Psoas muscle (tissue), 8 donors: ENCODE measurements at places on chromosomes 7 and 10. TPM values are rescaled to one million over a fixed set of nuclear protein-coding genes. Genes with fewer than 3 reads are reported as not detected.

DNA sequence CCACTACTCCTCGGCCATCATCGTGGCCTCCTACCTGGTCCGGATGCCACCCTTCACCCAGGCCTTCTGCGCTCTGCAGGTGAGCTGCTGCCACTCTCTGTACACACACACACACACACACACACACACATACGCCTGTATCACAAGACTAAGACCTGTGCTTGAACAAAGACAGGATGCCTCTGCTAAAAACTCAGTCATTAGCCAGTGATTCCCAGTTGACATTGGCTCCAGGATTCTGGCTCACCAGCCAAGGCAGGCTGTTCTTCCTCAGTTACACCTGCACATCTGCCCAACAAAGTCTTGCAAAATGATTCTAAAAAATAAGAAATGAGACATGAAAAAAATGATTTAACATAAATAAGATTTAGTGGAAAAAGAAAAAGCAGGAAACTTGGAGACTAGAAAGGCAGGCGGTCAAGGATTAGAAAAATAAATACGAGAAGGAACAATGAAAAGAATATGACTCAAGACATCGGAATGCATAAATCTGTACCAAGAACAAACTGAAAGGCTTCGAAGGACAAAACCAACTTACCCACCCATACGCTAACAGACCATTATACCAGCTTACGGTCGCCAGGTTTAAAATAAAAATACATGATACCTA lies 7.4 kb upstream of the LRRC18 start:
- DNase-seq, result no peak

- DNase-seq, result no peak
Observed at GRCh38 chr10:110179220-110179619, 28.2 kb upstream of the MXI1 start.

DNA sequence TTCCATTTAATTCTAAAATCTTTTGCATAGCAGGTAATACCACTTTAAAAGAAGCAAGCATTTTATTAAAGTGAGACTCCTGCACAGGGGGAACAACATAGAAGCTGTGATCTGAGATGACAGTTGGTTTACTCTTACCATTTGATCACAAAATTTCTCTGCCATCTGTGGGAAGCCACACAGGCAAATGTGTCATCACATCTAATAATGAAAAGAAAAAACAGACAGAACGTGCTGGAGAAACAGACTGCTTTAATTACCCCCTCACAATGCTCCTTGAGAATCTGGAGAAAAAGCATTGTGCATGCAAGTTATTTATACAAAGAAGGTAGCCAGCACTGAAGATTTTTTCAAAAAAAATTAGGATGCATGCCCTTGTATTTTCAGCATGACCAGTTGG lies 165.2 kb upstream of the PTER start:
- DNase-seq, result no peak

DNA sequence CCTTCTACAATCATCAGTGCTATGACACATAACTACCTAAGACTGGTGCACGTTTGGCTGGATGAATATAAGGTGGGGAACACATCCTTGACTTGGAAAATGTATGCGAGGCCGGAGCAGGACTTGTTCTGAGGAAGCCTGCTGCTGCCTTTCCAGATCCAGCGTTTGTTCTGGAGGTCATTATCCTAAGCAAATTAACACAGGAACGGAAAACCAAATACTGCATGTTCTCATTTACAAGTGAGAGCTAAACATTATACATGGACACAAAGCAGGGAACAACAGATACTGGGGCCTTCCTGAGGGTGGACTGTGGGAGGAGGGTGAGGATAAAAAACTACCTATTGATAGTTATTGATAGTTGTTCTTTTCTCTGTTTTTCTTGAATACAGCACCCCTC lies 10.8 kb upstream of the GALNT11 start:
- DNase-seq, result no peak

- no peak for DNase-seq
Observed at GRCh38 chr10:88687853-88688467, 18.1 kb upstream of the LIPK start.

DNA sequence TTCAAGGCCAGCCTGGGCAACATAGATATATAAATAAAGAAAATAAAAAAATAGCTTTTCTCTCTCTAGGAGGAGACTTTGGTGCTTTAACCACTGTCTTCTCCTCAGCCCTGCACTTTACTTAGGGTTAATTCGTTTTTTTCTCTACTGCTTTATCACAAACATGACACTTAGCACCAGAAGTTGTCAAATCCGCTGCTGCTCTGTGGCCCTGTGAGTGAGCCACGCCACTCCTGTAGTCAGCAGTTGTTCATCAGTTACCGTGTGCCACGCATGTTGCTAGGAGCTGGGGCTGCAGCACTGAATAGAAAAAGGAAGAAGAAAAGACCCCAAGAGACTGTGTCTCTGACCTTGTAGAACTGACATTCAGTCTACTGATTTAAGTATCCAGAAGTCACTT lies 232.6 kb downstream of the CELF2 start:
- DNase-seq, result no peak

DNA sequence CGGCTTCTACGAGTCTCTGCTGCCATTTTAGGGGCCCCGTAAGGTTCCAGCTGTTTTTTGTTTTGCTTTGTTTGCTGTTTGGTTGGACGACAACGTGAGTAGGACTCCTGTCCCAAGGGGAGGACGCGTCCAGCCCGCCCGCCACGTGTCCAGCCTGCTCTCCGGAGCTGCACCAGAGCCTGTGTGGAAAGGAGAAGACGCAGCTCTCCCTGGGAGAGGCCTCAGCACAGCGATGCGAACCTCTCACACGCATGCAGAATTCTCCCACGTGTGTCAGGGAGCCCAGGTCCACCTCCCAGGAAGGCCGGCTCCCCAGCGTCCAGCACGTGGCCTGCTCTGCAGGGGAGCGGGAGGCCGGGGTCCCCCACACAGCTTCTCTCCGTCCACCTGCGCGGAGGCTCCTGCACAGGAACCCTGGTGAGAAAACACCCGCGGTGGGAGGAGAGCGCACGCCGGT lies 36.4 kb upstream of the DNAJB6 start:
- DNase-seq, result peak; percentile 68

FGFR2 gene
- total RNA-seq, result not detected

FANK1 gene
- not detected for total RNA-seq

KCNIP2 gene
- total RNA-seq, result 3.2 TPM

TYW1B gene
- 4.2 TPM for total RNA-seq
